Nucleus accumbens (tissue), 56 donors: ENCODE measurements at places on chromosomes 11 and 22.

GRCh38 chr22:44142421-44143104, 38.2 kb upstream of the PARVG start:
- peak; percentile 24 for DNase-seq

DNA sequence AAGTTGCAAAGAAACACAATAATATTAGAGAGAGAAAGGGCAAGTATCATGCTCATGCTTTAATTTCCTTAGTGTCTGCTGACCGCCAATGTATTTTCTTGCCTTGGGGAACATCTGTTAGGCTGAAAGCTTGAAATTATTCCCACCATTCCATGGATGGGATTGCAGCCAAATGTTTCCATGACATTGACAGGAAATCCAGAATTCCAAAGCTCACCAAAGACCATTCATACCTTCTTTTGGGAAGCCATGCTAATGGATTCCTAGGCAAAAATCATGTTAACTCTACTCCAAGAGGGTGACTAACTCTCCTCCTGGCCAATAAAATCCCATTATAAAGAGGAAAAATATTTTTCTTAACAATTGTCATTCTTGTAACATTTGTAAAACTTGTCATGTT, 661.4 kb upstream of the FAT3 start:
- DNase-seq, result no peak

DNA sequence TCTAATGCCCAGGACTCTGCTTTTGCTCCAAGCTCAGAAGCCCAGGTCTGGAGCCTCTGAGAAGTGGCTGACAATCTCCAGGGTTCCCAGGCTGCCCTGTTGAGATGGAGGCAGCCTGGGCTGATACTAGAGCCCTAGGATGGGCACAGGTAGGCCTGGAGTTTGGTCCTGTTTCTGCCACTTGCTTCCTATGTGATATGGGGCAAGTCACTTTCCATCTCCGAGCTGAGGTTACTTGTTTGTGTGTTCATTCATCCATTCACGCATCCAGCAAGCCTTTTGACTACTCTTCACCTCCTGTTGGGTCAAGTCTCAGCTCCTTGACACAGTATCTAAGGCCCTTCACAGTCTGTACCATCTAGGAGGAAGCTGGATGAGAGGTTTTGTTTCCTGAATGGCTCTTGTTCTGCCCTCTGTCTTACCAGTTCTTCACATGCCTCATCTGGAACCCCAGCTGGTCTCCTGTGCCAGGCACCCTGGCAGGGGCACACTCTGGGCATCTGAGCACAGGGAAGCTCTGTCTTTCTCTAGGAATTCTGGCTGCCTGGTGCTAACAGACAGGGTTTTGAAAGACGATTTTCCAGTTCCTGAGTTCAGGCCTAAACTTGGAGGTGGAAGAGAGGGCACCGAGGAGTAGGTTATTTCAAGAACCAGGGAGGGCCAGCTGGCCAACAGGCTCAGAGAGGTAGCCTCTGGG, 53.2 kb upstream of the AMPD3 start:
- no peak for DNase-seq

GRCh38 chr11:47438721-47439120, 10.2 kb downstream of the RAPSN start:
- no peak for DNase-seq

- no peak for DNase-seq
These were observed 54.3 kb downstream of the SPATA19 start for GRCh38 chr11:133790995-133791394.

DNA sequence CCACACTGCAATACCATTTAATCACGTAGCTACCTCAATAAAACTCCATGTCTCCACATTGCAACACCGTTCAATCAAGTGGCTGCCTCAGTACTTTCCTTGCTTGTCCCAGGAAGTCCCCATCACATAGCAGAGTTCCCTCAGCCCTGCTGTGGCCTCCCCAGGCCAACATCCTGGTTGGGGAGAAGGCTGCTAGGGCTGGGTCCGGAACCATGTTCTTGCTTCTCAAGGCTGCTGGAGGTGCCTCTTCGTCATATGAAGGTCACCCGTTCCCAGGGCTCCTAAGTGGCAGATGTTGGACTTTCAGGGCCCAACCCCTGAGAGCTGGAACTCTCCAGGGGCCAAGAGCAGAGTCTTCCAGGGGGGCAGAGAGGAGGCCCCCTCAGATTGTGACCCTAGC, 3.3 kb downstream of the ART5 start:
- DNase-seq, result no peak

- no peak for DNase-seq
These were observed 16.8 kb upstream of the TMEM184B start for GRCh38 chr22:38289583-38290082.

DNA sequence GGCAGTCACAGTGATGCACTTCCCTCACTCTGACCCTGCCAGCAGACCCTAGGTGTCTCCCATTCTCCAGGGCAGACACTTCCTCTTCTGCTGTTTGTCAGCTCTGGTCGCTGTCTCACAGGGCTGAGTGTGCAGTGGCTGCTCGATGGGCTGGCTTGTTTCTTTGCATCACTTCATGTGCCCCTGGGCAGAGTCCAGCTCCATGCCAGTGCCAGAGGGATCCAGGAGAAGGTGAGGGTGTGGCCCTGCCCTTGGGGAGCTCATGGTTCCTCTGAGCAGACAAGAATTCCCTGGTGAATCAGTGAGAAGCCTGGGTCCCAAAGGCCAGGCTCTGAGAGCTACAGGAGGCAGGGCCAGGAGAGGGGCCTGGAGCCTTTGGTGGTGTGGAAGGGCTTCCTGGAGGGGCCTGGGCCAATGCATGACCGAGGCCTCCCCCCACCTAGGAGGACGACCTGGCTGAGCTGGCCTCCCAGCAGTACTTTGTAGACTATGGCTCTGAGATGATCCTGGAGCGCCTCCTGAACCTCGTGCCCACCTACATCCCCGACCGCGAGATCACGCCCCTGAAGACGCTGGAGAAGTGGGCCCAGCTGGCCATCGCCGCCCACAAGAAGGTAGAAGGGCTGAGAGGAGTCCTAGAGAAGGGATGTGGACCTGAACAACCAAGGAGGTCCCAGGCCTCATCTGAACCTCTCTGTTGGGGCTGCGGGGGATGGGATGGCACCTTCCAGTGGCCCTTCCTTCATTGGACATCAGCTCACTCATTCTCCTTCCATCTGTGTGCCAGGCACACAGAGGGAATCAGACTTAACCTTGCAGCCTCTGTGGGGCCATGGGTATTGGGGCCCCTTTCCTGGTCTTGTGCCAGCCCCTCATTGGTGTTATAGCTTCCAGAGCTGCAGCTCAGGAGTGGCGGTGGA, 66.1 kb downstream of the MYO7A start:
- DNase-seq, result no peak

DNA sequence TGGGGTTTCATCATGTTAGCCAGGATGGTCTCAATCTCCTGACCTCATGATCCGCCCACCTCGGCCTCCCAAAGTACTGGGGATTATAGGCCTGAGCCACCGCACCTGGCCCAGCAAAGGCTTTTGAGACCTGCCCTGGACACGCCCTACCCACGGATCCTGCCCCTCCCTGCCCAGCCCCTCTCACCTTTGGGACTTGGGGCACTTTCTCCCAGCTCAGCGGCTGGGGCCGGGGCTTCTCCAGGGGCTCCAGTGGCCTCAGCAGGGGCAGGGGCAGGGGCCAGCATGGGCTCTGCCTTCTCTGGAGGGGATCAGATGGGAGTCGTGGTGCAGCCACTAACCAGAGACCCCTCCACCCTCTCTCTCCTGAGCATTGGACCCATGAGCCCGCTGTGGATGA, 2.2 kb downstream of the MYBPC3 start:
- DNase-seq, result no peak

DNA sequence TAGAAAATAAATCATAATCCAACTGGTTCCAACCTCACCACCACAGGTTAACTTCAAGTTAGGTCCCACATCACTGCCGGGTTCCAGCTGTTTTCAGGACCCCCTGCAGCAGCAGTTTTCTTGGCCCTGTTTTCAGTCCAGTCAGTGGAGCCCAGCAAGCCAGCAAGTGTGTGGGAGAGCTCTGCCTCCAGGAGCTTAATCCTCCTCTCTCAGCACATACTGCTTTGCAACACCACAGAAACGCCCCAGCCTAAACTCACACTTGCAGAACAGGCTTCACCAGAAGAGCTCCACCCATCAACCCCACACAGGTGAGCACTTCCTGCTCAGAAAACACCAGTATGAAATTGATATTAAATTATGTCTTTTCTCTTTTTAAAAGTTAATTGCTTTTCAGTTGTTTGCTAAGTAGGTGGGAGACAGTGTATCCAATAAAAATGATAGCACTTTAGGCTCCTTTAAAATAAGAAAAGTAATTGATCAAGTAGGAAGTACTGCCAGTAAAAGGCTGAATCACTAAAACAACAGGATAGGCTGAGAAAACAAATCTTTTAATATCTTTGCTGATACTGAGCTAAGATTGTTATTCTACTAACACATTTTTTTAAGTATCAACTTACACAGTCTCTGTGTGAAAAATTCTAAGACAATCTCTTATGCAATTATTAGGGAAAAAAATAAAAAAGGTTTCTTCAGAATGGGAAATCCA, 81.5 kb upstream of the TP53AIP1 start:
- DNase-seq, result no peak

DNA sequence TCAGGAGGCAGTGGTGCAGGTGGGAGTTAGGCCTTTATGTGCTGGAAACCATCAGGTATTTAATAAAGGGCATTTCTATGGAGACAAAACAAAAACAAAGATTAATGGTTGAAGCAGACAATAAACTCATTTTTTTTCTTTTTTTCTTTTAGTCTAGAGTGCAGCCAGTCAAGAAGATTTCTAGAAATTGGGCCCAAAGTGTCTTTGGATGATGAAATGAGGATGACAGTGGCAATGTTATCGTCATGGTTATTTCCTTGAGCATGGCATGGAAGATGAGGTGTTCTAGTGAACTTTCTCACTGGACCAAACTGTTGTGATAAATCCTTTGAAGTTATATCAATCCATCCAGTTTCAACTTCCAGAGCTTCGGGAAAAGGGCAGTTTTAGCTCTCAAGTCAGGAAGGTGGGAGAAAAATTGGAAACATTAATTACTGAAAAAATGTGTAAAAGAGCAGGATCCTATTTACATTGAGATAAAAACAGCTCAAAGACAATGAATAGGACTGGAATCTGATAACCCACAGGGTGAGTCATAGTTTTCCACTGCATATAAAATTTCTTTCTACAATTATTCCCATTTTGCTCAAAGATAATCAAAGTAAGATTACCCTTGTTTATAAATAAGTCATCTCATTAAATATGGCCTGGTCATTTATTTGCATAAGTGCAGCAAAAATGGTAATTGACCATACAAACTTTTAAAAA, 33.0 kb downstream of the PRR5L start:
- DNase-seq, result no peak

GRCh38 chr22:19909350-19910179, 32.0 kb upstream of the COMT start:
- DNase-seq, result peak; percentile 72

DNA sequence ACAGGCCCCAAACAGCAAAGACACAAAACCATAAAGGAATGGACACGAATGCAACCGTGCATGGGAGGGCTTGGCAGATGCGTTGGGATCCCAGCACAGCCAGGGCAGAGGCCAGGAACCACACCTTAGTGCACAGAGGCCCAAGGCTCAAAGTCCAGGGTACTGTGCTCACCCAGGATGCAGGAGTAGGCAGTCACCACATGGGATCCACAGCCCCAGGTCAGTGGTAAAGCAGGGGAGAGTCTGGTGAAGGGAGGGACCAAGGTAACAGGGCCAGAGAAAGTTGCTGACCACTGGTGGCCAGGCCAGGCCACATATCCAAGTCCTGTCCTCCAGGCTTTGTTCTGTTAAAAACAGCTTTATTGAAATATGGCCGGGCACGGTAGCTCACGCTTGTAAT, 6.5 kb upstream of the CERK start:
- DNase-seq, result no peak
